NCI-H774 (cell line): ENCODE measurements at places on chromosomes 4 and X.

- DNase-seq: no peak
Measured at GRCh38 chr4:39237179-39237578, 54.9 kb downstream of the WDR19 start.

DNA sequence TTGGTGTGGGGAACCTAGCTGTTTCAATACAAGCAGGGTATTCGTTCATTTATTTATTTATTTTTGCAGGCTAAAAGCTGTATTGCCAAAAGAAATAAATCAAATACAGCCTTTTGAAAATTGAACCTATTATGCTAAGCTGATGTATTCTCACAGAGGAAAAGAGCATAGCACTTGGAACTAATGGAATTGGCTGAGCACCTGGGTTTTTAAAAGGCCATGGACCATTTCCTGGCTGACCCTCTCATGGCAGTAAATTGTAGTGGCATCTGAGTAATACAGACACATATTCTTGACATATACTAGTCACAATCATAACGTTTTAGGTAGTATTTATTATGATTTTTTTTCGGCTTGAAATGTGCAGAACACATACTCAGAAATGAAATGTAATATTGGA, 71.8 kb upstream of the ALG13 start:
- no peak for DNase-seq

GRCh38 chr4:3527101-3527913, 4.9 kb downstream of the LRPAP1 start:
- no peak for DNase-seq

DNA sequence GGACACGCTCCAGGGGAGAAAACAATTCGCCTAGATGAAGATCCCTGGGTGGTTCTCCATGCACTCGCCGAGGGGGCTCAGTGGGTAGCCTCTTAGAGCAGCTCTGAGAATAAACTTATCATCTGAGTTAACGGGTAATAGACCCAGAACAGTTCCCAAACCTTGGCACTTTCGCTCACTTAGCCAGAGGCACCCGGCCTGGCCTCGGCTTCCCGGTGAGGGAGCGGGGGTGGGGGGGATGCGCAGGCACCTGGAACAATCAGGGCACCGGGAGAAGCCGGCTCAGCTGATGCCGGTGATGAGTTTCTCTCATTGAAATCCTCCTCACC, 405 bp upstream of the ZAR1 start:
- no peak for DNase-seq

- DNase-seq: no peak
Measured at GRCh38 chrX:97673135-97673534, 789.4 kb downstream of the RPA4 start.

DNA sequence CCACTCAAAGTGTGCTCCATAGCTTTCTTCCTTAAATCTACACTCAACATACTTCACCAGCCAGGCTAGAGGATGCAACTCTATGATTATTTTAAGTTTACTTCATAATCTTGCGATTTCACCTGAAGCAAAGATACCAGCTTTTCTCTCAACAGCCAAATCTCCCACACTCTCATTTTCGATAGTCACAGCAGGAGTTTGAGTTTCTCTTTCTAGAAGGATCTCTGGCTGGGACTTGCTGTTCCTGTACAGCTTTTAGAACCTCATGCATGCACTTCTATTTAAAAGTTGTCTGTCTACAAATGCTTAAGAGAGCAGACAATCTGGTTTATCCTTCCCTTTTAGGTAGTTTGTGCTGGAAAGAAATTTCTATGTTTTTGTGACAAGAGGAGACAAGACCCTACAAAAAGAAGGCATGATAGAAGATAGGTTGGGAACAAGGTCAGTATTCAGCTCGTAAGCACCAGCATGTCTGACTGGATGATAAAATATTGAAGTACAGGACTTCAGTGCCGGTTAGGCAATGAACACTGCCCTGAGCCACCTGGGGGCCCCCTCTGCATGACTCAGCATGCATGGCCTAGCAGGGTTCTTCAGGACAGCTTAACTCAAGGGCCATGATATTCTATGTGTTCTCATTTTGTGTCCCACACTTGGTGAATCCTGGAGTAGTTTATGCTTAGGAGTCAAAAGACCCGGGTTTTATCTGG, 65.6 kb downstream of the ATXN3L start:
- no peak for DNase-seq

- no peak for DNase-seq
Measured at GRCh38 chr4:107801766-107802211, 22.9 kb upstream of the SGMS2 start.

- DNase-seq: peak; percentile 85
Measured at GRCh38 chr4:1683736-1684505, at the start of gene FAM53A. TSS of gene FAM53A (minus strand) at chr4:1684313. CDS start at chr4:1668741, 15,572 bp downstream.

DNA sequence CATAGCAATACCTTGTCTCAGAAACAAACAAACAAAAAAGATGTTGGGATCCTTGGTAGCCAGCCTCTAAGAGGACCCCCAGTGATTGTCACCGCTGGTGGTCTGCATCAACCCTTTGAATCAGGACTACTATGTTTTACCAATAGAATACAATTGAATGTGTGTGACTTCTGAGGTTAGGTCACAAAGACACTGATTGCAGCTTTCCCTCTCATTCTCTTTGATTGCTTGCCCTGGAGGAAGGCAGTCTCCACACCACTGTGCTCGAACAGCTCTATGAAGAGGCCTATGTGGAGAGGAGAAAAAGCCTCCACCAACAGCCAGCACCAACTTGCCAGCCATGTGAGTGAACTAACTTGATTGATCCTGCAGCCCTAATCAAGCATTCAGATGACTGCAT, 2.8 kb upstream of the SMIM14 start:
- no peak for DNase-seq

- no peak for DNase-seq
Measured at GRCh38 chr4:89308161-89308500, 531 bp upstream of the GPRIN3 start.

GRCh38 chr4:85520765-85521749, 46.1 kb downstream of the ARHGAP24 start:
- DNase-seq: no peak

DNA sequence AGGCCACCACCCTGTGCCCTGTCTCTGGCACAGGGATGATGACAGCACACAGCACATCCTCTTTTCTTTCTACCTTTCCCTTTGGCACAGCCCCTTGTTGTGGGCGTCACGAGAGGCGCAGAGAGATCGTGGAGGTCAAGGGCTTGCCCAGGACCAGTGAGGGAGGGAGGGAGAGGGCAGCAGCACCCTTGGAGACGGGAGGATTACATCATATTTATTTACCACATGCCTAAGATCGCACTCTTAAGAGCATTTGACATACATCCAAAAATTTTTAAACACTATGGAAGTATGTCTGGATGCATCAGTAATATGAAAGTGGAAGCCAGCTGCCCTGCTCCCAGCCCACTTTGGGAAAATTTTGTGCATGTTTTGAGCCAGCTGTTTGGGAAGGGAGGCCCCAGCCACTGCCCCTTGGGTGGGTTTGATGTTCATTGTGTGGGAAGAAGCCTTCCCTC, 12.7 kb downstream of the WFS1 start:
- no peak for DNase-seq

GRCh38 chr4:128658214-128658631, 151.3 kb upstream of the JADE1 start:
- no peak for DNase-seq

- DNase-seq: no peak
Measured at GRCh38 chr4:7950301-7951092, 10.8 kb upstream of the AFAP1 start.

- DNase-seq: no peak
Measured at GRCh38 chrX:43373032-43373431, 283.1 kb upstream of the MAOA start.

DNA sequence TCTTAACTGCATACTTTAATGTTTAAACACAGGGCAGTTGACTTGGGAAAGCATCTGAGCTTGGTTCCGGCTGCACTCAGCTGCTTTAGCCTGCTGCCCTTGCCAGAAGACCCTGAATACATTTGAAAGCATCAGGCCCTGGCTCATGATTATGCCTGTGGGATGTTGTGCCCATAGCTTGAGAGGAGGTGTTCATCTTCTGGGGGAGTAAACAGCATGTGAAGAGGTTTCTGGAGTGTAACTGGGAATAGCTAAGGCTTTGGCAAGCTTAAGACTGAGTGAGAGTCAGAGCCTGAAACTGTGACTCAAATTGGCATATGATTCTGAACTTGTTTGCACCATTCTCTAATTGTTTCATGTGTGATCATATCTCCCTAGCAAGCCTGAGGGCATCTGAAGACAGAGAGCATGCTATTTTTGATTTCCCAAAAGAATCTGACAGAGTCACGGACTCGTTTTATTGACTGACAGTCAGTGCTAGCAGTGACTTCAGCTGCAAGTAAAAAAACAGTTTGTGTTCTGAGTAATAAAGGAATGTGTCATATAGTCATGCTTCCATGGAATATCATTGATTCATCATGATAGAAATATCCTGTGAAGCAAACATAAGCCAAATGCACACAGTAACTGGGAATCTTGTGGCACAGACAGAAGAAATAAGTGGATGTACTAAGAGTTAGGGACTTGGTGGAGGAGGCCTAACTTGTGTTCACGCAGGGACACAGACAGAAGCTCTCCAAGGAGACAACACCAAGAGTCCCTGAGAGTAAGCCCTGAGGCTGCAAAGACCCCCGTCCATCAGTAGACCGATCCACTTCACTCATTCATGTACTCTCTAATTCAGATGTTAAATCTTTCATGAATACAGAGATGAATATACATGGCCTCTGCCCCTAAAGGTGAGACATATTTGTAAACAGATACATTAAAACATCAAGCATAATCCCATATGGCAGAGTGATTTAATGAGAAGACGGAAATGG, 100.7 kb downstream of the SYNPO2 start:
- DNase-seq: no peak

- DNase-seq: no peak
Measured at GRCh38 chr4:40454816-40455215, 119.7 kb downstream of the CHRNA9 start.

- DNase-seq: no peak
Measured at GRCh38 chrX:134641346-134641745, 16.9 kb downstream of the PLAC1 start.

GRCh38 chr4:3246458-3247398, 2.2 kb upstream of the MSANTD1 start:
- no peak for DNase-seq

DNA sequence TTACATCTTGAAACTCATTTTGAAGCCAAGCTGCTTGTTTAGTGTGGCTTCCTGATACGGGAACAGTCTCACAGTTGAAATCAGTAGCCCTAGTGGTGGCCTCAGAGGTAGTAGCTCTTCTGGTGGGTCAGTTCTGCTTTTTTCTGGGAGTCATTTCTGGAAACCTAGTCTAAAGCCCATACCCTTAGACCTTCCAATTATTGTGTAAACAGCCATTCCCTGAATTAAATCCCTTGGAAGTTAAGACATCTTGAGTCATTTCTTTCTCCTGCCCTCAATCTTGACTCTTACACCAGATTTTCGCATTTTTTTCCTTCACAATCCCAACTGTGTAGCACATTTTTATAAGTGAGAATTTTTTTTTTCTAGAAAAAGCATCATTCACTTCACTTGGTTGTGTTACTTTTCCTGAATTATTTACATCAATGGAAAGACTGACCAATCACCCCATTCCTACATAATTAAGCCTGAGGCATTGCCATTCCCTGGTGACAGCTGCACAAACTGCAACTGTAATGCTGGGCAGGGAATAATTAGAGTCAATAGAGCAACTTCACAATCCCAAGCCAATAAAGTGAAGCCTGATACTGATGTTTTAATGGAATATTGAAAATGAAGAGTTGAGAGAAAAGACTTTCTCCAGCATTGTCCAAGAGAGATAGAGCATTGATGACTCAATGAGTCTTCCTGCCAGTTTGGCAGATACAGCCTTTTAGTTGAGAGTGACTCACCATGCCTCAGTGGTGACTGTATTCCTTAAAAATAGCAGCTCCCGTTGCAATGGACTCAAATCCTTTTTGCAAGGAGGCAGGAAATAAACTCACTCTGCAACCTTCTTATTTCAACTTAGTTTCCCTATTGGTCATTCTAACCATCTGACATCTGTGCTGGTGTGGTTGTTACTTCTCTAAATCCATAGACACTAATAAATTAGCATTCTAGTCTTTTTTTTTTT, 13.0 kb upstream of the SEPSECS start:
- no peak for DNase-seq

GRCh38 chrX:35868501-35868900, 51.0 kb upstream of the CFAP47 start:
- DNase-seq: no peak

DNA sequence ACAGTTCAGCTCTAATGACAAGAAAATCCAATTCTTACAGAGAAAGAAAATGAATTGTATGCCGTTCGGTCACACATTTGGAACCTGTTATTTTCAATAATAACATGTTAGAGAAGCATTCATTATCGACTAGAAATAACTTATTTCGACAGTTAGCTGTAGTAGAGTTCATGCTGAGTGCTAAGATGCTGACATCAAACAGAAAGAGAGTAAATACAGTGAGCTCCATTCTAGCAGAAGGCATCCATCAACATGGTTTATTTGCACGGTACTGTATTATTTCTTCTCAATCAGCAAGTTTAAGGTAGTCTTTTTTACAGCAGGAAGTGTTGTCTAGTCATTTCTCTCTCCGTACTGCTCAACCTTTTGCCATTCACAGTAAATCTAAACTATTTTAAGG, 732.1 kb downstream of the STIM2 start:
- DNase-seq: no peak

- DNase-seq: no peak
Measured at GRCh38 chr4:139455126-139455538, 1.2 kb downstream of the RAB33B start.

DNA sequence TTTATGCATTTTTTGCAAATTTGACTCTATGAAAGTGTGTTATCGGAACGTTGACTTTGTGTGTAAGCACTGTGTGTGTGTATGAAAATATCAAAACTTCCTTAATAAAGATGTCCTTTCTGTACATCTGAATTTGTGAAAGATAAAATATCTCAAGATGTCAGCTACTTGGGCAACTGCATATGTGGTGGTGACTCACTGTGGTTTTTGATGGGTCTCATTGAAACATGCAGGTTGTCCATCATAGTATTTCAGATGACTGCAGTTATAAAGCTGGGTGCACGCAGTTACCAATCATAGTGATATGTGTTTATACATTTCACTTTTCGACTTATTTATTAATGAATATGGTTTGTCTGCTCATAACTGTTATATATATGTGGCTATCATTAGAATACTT, 19.7 kb upstream of the BBS12 start:
- DNase-seq: no peak

- no peak for DNase-seq
Measured at GRCh38 chr4:110636171-110636679, 13.3 kb upstream of the PITX2 start.

- no peak for DNase-seq
Measured at GRCh38 chrX:129025376-129025775, 497.9 kb downstream of the SMARCA1 start.

GRCh38 chr4:41124916-41125548, 89.3 kb downstream of the APBB2 start:
- DNase-seq: no peak

- DNase-seq: no peak
Measured at GRCh38 chr4:144338834-144339233, 198.3 kb upstream of the GYPA start.

GRCh38 chr4:10747186-10747585, 62.6 kb upstream of the CLNK start:
- no peak for DNase-seq

GRCh38 chr4:82787342-82787741, 11.3 kb downstream of the SCD5 start:
- DNase-seq: no peak

GRCh38 chr4:176376032-176376614, 56.4 kb downstream of the SPCS3 start:
- no peak for DNase-seq
